ENCODE measurements at places on chromosomes 5 and 9. TPM values are rescaled to one million over a fixed set of nuclear protein-coding genes. Genes with fewer than 3 reads are reported as not detected.

- DNase-seq = no peak
These were observed 295.9 kb upstream of the ITGA1 start for GRCh38 chr5:52491818-52492217.

The PGM5 gene
- polyA plus RNA-seq = 5.9 TPM

DNA sequence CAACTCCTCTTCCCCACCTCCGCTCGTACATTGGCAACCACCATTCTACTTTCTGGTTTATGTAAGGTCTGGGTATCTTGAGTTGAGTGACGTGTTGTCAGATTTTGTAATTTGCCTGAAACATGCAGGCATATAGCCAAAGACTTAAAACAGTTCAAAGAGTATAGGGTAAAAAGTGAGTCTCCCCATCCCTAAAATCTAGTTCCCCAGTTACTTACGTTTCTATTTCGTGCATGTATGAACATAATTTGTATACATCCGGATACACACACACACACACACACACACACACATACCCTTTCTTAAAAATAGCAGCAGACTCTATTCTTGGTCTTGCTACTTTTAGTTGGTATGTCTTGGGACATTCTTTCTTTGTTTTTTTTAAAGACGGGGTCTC lies 915 bp downstream of the HSDL2 start:
- no peak for DNase-seq

The CXXC5 gene
- polyA plus RNA-seq = 21.3 TPM

The SLC25A48 gene
- not detected for polyA plus RNA-seq

GRCh38 chr5:169581580-169582227 lies 1.9 kb upstream of the SPDL1 start:
- no peak for DNase-seq

GRCh38 chr9:124770359-124771020 lies 621 bp downstream of the NR6A1 start:
- no peak for DNase-seq

DNA sequence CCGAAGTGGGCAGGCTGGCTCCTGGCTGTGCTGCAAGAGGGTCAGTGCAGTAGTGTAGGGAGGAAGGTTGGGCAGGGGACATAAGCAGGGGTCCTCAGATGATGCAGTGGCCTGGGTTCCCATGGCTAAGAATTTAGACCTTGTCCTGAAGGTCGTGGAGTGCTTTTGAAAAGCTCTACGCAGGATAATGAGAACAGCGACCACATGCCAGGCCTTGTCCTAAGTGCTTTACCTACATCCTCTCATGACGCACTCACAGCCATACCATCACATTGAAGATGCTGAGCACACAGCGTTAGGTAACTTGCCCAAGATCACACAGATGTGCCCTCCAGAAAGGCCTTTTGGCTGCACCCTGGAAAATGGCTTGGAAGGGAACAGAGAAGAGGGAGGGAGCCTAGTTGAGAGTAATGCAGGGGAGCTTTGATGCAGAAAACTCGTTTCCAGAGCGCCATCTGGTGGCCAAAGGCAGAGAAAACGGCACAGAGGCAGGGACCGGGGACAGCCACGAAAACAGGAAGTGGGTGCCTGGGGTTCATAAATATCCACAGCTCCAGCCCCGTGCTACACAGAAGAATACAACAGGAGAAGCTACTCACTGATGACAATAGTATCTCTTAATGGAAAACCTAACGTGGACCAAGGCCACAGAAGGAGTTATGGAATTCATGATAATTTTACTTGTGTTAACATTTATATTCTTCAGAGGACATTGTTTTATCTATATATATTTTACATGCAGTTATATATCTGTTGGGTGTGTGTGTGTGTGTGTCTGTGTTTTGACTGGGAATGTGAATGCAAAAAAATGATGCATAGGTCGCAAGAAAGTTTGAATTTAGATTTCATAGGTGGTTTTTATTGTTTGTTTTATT lies 2.7 kb upstream of the PCDH12 start:
- DNase-seq = peak; percentile 48
